SK-N-DZ (cell line): ENCODE measurements at places on chromosomes 4 and X.

- DNase-seq: no peak
These were observed 51.8 kb downstream of the TMPRSS11E start for GRCh38 chr4:68499021-68499420.

GRCh38 chr4:100302061-100303026 lies 112.1 kb upstream of the DDIT4L start:
- DNase-seq: no peak

DNA sequence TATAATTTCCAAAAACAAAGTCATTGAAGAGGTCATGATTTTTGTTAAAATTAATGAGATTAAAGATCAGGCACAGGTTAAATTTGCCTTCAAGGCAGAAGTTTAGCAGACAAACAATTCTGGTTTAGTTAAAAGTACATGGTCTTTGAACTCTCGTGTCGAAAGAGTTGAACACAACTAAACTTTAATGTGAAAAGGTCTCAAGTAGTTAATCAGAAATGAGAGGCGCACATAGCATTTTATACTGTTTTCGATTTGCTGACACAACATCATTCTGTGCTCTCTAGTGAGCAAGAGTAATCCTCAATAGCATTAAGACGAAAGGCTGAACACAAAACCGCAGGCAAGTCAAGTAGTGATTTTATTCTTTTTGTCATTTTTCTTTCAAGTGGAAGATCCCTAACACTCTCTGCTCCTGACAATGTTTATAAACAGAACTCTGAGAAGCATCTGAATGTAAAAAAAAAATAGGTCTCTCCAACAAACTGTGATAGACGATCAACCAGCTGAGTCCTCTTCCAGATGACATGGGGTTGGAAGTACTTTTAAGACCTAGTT lies 49.8 kb downstream of the SH3RF1 start:
- DNase-seq: no peak

GRCh38 chrX:156001667-156002021 lies 4.1 kb downstream of the IL9R start:
- DNase-seq: peak; percentile 55

GRCh38 chr4:114598191-114599121 lies at the start of gene UGT8:
UGT8 (plus strand) TSS chr4:114598807; CDS start chr4:114622881, 24,074 bp downstream.
- DNase-seq: peak; percentile 25

GRCh38 chr4:120277391-120277790 lies 210.7 kb upstream of the MAD2L1 start:
- DNase-seq: no peak

DNA sequence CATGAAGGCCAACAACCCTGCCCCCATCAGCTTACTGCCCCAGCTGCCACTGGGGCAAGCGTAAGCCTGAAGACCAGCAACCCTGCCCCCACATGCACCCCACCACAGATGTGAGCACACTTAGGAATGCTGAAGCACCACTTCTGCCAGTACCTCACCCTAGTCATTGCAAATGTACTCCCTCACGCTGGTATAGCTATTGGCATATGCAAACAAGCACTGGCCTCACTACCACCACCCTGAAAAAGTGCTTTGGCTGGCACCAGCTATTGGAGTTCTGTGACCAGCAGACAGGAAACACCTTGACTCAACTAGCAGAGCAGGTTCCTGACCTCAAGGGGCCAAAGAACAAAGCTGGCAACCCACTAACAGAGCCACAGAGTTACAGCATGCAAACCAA lies 534.4 kb upstream of the POU3F4 start:
- no peak for DNase-seq

GRCh38 chr4:128670513-128670912 lies 139.0 kb upstream of the JADE1 start:
- no peak for DNase-seq

DNA sequence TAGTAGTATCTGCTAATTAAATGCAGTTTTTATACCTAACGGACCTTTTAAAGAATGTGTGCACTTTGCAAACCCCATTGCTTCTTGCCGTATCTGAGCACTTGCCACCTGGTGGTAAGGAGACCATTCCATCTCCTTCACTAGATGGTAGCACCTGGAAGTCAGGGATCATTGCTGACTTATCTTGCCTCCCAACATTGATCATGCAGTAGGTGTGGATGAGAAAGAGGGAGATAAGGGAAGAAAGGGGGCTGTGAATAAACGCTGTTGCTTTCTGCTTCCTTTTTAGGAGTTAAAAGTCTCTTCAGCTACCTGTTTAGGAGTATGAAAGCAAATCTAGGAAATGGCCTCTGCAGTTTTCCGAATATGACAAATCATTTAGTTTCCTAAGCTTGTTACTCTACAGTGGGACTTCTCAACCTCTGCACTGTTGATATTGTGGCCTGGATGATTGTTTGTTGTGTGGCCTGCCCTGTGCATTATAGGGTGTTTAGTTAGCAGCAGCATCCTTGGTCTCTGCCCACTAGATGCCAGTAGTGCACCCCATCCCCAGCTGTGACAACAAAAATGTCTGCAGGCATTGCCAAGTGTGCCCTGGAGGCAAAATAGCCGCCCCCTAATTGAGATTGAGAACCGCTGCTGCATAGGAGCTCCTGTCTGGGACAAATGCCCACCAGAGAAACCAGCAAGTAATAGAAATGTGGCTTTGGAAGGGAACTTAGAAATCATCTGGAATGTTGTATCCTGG lies 38.8 kb downstream of the GAB1 start:
- no peak for DNase-seq

GRCh38 chrX:10008483-10009056 lies 41.4 kb downstream of the CLDN34 start:
- DNase-seq: no peak

DNA sequence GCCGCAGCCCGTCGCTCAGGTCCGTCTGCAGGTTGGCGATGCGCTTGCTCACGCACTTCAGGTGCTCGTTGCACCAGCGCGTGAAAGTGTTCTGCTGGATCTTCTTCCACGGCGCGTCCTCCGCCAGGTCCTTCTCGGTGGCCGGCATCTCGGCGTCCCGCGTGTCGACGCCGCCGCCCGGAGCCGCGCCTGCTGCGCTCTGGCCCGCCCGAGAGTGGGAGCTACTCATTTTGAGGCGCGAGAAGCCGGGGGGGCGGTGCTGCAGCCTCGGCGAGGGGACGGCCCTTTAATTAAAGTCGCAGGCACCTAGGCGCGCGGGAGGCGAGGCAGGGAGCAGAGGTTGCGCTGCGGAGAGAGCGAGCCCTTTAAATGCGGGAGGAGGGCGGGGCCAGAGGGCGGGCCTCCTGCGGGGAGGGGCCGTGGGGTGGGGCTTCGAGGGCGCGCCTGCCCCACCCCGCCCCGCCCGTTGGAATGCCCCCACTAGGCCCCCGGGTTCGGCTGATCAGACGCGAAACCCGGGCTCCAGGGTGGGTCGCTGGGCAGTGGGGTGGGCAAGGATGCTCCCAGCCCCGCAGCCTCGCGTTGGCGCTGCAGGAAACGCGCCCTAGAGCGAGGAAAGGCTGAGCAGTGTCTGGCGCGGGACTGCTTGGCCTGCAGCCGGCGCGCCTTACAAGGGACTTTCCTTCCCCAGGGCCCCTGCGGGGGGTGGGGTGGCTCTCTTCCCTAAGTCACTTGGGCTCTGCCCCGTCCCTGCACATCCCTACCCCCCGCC lies 3.2 kb downstream of the FLNA start:
- DNase-seq: peak; percentile 93

DNA sequence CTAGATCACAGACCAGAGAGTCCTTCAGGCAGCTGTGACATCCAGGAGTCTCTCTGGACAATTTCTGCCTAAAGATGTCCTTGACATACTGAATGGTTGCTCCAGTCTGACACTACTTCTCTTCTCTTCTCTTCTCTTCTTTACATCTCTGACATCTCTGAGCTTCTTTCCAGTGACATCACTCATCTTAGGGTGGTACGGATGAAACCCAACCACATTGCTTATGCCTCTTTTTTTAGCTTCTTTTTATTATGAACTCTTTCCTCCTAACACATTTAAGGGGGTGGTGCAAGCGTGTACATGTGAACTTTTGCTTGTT lies 39.4 kb upstream of the IRF2 start:
- DNase-seq: no peak

DNA sequence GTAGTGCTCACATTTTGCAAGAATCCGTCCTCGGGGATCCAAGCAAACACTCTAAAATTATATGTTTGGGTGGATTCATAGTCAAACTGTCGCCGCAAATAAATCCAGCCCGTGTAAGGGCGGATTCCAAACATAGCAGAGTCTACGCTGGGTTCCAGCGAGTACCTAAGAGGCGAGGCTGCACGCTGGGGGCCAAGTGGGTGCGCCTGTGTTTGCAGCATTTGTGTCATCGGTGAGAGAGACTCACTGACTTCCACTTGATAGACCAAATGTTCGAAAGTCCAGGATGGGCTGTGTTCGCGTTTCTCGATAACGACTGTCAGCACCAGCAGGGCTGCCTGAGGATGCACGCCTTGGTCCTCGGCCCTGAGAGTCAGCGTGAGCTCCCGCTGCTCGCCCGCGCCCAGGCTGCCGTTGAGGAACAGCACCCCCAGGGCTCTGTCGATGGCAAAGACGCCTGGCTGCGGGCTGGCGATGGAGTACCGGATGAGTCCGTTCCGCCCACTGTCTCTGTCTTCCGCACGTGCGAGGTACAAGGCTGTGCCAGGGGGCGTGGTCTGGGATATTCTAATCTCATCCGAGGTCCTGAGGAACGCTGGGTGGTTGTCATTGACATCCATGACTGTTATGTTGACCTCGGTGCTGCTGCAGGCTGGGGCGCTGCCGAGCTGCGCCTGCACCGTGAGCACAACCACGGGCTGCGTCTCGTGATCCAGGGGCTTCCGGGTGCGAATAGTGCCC lies 158.7 kb downstream of the DCHS2 start:
- peak; percentile 50 for DNase-seq

DNA sequence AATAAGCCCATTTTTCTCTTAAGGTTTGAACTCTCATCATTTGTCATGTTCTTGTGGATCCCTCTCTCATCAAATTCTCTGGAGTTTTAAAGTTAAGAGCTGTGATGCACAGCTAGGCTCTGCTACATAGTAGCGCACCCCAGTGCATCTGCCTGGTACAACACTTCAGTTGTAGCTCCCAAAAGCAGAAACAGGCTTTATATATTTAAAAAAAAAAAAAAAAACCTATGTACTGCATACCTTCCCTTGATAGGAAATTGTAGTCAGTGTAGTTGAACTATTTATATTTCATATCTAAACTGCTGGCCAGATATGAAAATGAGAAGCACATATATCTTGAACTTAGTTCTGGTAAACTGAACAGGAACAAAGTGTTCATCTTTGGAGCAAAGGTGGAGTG lies 131.4 kb downstream of the KLHL13 start:
- peak; percentile 15 for DNase-seq

DNA sequence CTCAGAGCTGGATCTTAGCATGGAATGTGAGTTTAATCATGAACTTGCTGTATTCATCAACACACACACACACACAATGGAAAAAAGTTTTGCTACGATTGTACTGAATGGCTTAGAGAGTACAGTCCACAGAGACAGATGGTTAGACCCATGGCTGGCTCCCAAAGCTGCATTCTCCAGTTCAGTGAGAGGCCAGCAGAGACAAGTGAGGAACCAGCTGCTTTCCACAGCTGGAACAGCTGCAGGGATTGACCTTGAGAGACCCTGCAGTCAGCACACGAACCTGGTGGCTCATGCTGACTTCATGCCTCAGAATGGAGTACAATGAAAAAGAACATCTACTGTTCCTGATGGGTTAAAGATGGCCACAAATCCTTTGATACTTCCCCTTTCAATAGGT lies 94.5 kb downstream of the DHX15 start:
- no peak for DNase-seq

DNA sequence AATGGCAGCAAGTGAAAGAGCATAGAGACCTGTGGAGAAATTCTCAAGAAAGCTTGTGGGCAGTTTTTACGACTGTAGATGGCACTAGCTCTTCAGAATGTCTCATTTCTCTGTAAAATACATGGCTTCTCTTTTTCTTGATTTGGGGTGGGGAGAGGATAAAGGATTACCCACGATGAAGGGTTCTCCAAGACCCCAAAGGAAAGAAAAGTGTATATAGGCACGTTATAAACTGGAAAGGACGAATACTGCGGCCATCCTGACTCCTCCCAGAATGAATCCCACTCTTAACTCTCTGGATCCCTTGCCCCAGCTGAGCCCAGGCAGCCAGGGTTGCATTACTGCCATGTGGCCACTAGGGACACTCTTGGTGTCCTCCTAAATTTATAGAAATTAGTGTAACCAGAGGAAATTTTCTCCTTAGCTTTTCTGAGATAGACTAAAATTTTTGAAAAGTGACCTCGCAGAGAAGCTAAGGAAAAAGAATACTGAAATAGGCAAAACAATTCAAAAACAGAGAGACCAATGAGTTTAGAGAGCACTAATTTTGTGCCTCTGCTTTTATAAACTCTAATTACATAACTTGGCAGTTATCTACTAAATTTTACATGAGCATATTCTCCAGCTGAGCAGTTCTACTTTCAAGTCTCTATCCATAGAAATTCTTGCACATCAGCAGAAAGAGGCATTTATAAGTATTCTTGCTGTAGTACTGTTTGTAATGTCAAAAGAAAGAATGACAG lies 37.8 kb upstream of the PCDH19 start:
- peak; percentile 10 for DNase-seq

DNA sequence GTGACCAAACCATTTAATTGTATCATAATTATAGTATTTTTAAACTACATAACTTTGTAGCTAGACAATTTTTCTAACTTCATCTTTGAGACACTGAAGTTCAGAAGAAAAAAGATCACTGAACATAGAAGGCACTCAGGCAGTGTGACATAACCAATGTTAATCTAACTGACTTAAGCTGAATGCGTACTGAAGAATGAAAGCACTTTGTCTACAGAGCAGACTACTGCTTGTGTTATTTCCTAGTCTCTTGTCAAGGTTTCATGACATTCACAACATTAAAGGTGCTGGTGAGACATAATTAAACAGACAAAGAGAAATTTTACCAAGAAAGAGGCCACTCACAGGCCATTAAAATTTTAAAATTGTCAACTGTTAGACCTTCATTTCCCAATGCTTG lies 13.5 kb downstream of the AMMECR1 start:
- DNase-seq: no peak

GRCh38 chrX:64206556-64207162 lies 1.2 kb upstream of the AMER1 start:
- DNase-seq: no peak

- no peak for DNase-seq
These were observed 2.8 kb downstream of the KIT start for GRCh38 chr4:54660591-54660990.

- no peak for DNase-seq
These were observed 97.6 kb upstream of the C1GALT1C1 start for GRCh38 chrX:120727452-120727851.

DNA sequence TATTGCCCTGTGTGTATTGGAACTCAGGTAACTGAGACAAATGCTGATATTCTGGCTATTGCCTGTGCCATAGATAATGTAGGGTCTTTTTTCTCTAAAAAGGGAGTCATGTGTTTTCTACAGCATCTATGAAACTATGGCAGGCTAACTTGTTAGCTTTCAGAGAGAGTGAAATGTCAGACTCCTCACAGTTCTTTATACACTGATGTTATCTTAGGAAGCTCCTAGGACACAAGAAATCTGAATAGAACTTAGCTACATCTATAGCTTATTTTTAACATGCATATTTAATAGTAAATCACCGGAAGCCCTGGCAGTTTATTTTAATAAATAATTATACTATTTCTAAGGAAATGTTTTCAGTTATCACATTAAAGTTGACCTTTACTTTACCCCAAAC lies 369.6 kb downstream of the NAF1 start:
- DNase-seq: no peak

GRCh38 chrX:68853665-68854251 lies 24.9 kb downstream of the EFNB1 start:
- DNase-seq: no peak
